ENCODE measurements at places on chromosomes 12 and 14.

- DNase-seq: no peak
Measured at GRCh38 chr12:58369576-58369975, 428.2 kb downstream of the ATP23 start.

- DNase-seq: no peak
Measured at GRCh38 chr12:73361156-73361863, 1089.1 kb downstream of the TRHDE start.

DNA sequence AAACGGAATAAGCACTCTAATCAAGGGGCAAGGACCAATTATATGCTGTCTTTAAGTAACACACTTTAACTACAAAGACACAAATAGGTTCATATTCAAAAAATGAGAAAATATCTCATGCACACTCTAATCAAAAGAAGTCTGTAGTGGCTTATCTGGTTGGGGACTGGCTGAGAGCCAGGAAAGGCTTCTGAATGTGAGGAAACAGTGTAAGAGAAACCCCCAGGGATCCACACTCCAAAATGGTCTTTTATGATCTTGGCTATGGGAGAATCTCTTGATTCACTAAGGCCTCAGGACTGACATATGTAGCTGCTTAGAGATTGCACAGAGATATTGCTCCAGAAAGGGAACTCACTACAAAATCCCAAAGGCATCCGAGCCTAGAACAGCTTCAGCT is 10.3 kb downstream of the CTSG start:
- no peak for DNase-seq

GRCh38 chr14:50953502-50953901 is 9.2 kb upstream of the PYGL start:
- no peak for DNase-seq

GRCh38 chr14:51208982-51209381 is 31.1 kb upstream of the TMX1 start:
- DNase-seq: no peak

DNA sequence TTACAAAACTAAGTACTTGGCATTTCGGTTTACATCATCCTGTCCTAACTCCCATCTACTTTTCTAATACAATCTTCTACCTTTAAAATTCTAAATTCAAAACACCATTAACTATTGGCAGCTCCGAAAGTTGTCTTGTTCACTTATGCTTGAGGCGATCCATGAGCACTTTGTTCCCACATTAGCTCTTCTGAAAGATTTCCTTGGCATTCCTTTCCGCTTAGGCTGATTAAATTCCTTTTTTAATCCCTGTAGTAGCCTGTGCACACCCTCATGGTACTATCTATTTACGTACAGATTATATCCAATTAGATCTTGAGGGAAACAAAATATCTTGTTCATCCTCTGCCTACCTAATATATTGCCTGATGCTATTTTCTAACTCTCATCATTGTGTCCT is 480.7 kb downstream of the PRKD1 start:
- no peak for DNase-seq

GRCh38 chr14:69328765-69329164 is 68.8 kb downstream of the GALNT16 start:
- no peak for DNase-seq

- no peak for DNase-seq
Measured at GRCh38 chr14:104112609-104113571, 25.5 kb upstream of the KIF26A start.

DNA sequence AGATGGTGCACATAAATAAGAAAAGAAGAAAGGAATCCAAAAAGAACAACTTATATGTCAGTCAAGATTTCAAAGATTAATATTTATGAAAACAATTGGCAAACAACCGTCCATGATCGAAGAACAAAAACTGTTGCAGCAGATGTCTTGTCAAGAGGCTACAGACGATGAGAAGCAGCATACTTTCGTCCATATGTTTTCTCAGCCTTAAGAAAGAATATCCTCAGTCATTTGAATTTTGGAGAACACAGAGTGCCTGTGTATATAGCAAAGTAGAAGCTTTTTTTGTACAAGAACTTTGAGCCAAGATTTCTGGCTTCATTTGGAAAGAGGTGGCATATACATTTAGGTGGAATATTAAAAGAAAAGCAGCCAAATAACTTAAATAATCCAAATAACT is 297.2 kb downstream of the ITPR2 start:
- no peak for DNase-seq
